ENCODE measurements at places on chromosomes 7 and 10.

DNA sequence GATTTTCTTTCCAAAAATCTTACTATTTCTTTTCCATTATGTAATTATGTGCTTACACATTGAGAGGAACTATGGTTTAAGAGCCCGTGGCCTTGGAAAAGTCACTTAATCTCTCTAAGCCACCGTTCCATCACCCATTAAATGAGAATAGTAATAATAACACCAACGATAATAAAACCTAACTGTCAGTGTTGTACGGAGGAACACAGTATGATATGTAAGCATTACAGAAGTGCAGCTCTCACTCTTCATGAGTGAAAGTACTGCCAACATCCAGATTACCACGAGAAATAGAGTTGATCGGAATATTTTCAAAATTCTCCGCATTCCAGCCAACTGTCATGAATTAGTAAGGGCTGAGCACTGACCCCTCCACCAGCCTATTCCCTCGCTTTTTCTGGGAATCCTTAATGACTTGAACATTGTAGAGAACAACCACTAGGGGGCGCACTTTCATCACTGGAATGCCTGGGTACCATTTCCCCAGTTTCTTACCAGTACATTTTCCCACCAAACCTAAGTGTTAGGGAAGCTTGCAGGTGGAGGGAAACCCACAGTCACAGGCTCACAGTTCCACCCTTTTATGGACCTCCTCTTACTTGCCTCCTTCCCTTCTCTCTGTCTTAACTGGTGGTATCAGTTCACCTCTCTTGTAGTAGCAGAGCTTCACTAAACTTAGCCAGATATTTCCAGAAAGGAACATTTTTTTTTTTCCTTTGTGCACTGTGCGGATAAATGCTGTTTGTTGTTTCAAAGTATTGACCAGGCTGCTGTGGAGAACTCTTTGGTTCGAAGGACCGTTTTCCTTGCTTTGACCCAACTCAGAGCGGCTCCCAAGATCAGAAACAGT is 27.8 kb downstream of the NKX2-3 start:
- DNase-seq: no peak

DNA sequence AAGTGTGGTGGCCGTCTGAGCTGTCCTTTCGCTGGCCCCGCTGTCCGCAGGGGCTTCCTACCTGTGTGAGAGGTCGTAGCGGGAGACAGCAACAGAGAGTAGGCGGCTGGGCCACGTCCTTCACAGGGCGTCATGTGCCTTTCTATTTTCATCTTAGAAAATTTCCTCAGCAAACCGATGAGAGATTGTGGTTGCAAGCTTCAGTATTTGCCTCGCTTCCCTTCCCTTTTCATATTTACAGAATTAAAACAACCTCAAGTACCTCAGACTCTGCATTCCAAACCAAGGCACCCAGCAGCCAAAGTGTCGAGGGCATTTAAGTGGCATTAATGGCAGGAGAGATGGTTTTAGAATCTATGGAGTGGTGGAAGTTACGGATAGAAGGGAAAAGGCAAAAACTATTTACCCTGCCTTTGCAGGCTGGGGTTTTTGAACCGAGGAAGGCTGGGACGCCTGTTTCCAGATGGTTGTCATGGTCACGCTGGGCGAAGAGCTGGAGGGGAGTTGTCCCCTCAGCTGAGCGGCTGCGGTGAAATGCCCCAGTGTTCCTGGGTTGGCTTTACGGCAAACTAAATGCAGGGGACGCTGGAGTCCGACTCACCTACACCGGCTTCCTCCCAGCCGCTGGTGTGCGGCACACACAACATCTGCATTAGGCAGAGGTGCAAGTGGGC is 41.9 kb downstream of the WIPI2 start:
- DNase-seq: no peak

DNA sequence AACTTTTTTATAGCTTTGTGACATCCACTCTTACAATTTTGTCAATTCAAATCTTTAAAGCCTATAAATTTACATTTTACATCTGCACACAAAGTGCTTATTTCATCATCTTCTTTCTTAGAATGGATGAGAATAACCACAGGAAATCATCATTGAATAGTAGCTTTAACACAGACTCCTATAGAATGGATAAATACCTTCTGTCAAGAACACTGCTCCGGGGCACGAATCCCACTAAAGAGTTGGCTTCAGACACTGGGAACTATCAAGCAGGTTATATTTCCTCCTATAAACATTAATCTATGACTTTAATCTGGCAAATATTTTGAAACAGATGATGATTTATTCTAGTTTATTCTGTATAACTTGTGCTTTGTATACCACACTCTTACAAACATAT is 269.7 kb upstream of the TPK1 start:
- DNase-seq: no peak

DNA sequence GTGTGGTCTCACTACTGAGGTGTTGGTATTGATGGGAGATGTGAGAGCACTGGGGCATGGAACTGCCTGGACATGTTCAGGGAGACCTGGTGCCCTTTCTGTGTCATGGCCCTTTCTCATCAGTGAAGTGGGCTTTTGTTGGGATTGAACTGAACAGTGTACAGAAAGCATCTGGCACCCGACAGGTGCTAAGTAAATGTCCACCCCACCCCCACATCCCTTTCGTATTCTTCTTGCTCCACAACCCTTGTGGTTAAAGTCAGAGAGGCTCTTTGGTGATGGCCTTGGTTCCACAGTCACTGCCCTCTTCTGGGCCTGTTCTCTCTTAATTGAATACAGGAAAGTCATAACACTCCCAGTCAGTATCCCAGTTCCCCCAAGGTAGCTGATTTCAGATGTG is 5.4 kb downstream of the NOM1 start:
- DNase-seq: no peak

DNA sequence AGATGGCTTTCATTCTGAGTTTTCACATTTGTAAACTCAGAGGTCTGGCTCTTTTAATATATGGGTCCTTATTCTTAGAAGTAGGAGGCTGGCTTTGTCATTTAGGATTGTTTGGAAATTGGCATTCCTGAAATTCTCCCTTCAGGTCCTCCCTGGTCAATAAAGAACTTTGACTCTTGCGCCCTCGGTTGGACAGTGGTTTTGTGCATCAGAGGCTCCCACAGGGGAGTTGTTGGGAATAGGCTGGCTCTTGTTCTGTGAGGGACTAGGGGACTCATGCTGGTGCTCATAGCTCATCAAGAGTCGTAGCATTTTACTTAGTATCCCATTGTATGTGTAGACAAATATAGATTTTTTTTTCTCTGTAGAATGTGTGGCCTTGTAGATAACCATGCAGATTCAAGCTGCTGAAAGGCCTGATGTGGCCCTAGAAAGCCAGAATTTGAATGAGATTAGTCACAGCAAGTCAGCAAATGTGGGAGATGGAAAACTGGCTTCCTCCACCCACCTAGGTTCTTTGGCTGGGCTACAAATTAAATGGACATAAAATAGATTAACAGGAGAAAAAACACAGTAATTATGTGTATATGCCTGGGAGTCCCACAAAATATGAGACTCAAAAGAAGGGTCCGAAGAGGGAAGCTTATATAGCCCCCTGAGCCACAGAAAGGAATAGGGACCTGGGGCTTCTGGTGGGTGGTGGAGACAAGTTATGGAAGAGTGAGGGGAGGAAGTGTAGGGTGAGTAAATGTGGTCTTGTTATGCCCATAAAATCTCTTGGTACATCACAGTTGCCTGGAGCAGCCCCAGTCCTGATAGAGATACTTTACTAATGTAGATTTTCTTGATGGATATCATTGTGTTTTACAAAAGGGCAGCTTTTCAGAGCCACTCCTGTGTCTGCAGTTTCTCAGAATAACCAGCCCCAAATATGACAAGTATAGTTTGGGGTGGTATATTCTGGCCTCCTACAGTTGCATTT is 94.6 kb upstream of the BTBD16 start:
- no peak for DNase-seq

- no peak for DNase-seq
Observed at GRCh38 chr7:101094791-101095375, 9.6 kb downstream of the TRIM56 start.

GRCh38 chr7:158068853-158069252 is 518.8 kb downstream of the PTPRN2 start:
- DNase-seq: no peak

- DNase-seq: no peak
Observed at GRCh38 chr7:134809616-134810015, 30.2 kb downstream of the CALD1 start.

- no peak for DNase-seq
Observed at GRCh38 chr7:96136600-96137239, 185.2 kb downstream of the SLC25A13 start.

DNA sequence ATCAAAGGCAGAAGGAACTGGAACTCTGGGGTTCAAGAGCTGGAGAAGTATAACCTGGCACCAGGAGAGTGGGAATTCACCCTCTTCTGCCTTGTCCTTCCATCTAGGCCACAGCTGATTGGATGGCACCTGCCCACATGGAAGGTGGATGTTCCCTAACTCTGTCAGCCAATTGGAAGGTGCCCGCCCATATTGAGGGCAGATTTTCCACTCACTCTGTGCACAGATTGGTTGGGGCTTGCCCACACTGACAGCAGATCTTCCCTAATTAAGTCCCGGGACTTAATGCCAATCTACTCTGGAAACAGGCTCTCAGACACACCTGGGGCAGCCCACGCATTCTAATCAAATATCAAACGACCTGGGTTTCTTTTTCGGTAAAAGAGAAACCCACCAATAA is 1142.3 kb upstream of the CELF2 start:
- no peak for DNase-seq

DNA sequence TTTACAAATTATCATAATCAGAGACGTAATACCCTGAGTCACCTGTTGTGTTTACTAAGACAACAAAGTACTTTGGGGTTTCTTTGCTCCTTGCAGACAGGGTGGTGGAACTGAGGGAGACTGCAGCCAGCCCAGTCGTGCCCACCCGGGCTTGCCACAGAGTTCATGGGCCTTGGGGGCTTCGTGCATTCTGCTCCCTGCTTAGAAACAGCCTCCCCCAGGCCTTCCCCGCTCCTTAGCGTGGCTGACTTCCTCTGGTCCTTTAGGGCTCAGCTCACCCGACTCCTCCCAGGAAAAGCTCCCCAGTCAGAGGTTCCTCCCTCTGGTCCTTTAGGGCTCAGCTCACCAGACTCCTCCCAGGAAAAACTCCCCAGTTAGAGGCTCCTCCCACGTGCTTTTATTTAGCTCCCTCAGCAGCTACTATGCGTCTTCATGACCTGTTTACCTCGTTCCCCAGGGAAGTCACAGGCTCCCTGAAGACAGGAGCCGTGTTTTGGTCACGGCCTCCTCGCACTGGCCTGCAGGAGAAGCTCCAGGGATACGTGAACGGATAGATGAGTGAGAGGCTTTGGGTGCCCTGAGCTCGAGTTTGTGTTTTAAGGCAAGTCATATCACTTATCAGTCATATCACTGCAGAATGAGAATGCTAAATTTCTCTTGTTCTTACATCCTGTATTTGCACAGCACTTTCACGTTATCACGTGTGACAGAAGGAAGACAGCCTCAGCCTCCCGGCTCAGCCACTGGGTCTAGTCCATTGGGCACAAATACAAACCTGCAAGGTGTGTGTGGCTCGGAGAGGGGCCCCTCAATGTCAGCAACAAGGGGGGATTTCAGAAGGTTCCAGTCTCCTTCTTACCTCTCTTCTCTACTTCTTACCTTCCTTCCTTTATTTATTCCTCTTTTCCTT is 52.7 kb upstream of the VIPR2 start:
- no peak for DNase-seq

DNA sequence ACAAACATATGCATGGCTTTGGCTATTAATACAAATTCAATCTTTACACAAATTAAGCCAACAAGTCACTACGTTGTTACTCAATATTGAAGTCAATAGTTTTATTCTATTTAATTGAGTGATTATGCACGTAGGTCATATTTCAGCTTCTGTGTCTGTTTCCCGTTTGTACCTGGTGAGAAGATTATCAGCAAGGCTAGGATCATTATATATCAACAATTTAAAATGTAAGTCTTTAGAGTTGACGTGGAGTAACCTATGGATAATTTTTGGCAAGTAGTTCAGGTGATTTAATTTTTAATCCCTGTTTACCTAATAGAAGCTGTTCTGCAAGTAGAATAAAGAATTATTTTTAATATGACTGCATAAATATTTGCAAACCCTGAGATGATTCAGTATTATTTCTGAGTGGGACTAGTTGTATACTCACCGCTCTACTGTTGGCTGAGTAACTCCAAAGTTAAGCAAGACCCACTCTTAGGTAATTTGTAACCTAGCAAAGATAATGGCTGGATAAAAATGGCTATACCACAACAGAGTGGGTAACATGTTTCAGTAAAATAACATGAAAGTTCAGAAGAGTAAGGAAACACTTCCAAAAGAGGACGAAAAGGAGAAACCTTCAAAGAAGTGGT is 161.0 kb downstream of the HGF start:
- DNase-seq: no peak

DNA sequence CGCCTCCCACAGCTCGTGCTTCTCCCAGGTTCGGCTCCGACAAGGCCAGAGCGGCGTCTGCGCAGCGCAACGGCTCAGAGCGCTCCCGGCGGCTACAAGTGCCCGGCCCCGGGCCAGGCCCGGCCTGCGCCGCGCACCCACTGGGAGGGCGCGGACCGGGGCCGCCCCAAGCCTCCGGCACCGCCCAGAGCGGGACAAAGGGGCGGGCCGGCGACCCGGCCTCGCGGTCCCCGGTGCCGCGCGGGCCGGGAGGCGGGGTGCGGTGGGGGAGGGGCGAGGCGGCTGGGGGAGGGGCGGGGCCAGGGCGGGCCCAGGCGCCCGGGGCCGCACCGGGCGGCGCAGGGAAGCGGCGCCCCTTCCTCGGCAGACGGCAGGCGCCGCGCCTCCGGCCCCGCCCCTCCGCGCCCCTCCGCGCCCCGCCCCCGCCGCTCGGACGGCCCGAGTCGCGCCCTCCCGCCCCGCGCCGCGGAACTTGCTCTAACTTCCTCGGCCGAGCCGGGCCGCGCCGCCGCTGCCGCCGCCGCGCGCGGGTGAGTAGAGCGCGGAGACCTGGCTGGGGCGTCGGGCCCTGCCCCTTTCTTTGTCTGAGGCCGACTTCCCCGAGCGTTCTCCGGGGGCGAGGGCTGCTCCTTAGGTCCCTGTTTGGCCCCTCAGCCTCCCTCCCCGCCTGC is at the start of gene TSPAN14:
Gene TSPAN14 (plus strand): TSS at position 469 of the 671 bp plus-strand sequence. CDS start 34,924 bp downstream, outside the sequence.
- DNase-seq: peak; percentile 46

DNA sequence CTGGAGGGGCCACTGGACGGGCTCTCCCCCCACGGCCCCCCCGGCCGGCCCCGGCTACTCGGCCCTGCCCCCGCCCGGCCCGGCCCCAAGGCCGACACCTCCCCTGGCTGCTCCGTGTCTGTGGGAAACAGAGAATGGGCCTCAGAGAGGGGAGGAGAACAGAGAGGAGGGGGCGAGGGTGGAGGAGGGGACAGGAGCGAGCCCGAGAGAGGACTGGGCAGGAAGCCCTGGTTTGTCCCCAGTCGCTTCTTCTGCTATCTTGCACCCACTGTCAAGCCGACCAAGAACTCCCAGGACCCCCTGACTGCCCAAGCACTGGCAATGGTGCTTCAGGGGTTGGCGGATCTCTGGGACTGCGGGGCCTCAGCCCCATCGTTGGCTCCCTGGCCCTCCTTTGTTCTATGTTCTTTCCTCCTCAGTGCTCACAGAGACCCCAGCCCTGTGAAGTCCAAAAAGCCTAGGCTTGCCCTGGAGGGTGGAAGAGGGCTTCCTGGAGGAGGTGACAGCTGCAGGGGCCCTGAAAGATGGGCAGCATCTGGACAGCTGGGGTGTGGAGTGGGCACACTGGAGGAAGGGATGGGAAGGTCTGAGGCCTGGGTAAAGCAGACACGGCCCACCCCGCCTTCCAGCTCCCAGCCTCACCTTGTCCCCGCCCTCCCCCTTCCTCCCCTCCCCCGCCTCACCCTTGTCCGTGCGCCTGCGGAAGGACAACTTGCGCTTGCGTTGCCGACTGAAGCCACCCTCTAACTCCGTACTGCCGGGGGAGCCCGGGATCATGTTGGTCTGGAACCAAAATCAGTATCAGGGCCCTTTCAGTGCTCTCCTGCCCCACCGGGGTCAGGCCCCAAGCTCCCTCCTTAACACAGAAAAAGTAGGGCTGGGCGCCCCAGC is 30.1 kb downstream of the KCNH2 start:
- DNase-seq: no peak

Data from stimulated activated CD4-positive, alpha-beta T cell treated with anti-CD3 and anti-CD28 coated beads, Interleukin-1b, Interleukin-23, amount 100 ng/mL, for 1 hour (primary cell).